ENCODE measurements at places on chromosomes 3 and 15. TPM values are rescaled to one million over a fixed set of nuclear protein-coding genes. Genes with fewer than 3 reads are reported as not detected.

DNA sequence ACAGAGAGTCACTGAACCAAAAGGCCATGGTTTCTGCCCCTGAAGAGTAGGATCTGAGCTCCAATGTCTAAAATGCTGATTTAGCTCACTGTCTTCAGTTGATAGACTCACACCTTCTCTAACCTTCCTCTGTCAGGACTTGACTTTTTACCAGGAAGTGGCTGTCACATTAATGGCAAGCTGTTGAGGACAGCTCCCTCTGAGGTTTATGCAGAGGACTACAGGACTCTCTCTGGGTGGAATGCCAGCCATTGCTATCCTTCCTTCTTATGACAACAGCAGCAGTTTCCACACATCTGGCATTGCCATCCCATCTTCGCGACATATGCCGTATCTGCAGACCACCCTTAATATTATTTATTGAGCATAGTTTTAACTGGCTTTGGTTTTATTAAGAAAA is 103.8 kb upstream of the PRICKLE2 start:
- DNase-seq: no peak

DNA sequence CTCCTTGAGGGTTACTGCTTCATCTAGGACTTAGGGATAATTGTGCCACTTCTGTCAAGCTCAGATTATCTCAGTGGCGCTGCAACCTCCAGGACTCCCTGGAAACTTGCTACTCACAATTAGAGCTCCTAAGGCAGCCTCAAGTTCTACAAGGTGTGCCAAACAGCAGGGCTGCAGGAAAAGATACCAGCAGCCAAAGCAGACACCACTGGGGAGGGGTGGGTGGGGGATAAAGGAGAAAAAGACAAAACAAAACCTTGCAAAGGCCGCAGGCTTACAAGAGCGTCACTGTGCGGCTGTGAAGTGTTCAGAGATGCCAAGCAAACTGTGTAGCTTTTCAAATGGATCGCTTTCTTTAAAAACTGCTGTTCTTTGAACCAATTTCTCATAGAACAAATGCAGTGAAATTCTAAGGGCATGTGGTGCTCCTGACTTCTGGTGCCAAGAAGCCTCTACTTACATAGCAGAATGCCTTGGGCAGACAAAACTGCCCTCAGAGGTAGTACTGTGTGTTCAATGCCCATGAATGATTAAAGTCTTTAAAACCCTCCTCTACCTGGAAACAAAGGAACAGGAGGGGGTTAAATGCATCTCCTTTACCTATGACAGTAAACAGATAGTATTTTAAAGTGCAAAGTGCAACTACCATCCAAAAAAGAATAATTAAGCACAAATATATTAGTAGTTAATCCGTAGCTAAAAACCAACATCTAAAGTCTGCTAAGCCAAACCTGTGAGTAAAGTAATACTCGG is 353.4 kb downstream of the FOXP1 start:
- peak; percentile 43 for DNase-seq

GRCh38 chr3:38315488-38316230 is 30.9 kb upstream of the XYLB start:
- DNase-seq: no peak

GRCh38 chr15:59622289-59622688 is 10.7 kb downstream of the GCNT3 start:
- peak; percentile 78 for DNase-seq

DNA sequence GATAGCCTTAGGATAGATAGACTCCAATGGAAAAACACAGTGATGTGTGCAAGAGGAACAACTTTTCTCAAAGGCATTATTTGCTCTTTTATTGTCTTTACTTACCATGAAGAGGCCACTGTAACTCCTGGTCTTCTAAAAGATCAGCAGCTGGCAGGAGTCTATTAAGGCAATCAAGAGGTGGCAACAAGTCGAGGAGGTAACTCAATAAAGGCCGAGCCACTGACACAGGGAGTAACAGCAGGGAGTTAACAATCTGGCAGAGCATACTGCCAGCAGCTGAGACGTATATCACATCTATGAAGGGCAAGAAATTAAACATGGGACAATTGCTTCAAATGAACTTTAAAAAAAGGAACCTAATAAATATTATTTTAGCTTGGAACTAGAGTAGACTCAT is 106.2 kb downstream of the HERC1 start:
- DNase-seq: no peak

The NMD3 gene
- 65.5 TPM for total RNA-seq

GRCh38 chr3:47912006-47912504 is 104.2 kb downstream of the MAP4 start:
- no peak for DNase-seq

DNA sequence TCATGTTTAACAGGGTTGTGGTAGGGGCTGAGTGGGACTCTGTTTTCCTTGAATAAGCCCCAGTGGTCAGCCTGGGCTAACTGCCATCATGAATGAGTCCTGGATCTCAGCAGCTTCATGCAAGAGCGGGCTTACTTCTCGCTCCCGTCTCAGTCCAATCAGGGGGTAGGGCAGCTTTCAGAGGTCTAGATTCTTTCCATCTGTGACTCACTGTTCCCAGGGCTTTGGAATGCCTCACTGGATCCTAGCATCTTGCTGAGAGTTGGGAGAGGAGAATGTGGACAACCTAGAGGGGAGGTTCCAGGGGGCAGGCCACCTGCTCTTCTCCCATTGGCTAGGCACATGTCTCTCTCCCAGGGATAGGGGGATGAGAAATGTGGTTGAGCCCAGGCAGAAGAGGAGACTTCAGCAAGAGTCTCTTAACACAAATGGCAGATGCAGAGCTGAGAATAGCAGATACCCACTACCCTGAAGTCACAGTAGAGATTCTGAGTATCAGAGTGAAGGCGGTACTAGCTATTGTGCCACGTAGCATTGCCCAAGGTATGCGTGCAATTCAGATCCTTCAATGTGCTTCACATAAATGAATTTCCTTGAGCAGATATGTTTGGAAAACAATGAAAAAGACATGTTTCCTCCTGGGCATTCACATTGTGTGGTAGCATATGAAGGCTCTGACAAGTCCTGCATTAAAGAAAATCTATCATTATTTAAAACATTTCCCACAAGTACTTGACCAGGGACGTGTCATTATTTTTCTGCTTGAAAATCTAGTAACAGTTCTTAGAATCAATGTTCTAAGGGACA is 257.7 kb upstream of the PROK2 start:
- no peak for DNase-seq

- no peak for DNase-seq
Observed at GRCh38 chr15:71194286-71194685, 79.0 kb downstream of the THSD4 start.

- no peak for DNase-seq
Observed at GRCh38 chr3:61493339-61493738, 68.0 kb upstream of the PTPRG start.

DNA sequence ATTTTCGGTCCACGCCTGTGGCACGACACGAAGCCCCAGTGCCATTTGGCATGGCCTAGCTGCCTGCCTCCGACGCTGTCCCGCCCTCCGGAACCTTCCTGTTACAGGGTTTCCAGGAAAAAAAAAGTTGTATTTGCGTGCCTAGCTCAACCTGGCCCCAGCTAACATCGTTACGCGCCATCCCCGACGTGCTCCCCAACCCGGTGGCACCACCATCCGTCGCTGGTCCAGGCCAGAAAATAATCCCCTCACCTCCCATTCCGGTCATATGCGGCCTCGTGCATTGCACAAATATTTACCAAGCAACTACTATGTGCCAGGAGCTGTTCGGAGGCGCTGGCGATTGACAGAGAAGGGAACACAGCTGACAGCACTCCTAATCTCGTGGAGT is 1.4 kb upstream of the CYP1A1 start:
- no peak for DNase-seq

Data from activated CD4-positive, alpha-beta T cell treated with anti-CD3 and anti-CD28 coated beads for 36 hours (primary cell).